ENCODE measurements at places on chromosomes 13 and 19.

- DNase-seq: no peak
These were observed 1005.5 kb downstream of the PCDH9 start for GRCh38 chr13:66224663-66225062.

DNA sequence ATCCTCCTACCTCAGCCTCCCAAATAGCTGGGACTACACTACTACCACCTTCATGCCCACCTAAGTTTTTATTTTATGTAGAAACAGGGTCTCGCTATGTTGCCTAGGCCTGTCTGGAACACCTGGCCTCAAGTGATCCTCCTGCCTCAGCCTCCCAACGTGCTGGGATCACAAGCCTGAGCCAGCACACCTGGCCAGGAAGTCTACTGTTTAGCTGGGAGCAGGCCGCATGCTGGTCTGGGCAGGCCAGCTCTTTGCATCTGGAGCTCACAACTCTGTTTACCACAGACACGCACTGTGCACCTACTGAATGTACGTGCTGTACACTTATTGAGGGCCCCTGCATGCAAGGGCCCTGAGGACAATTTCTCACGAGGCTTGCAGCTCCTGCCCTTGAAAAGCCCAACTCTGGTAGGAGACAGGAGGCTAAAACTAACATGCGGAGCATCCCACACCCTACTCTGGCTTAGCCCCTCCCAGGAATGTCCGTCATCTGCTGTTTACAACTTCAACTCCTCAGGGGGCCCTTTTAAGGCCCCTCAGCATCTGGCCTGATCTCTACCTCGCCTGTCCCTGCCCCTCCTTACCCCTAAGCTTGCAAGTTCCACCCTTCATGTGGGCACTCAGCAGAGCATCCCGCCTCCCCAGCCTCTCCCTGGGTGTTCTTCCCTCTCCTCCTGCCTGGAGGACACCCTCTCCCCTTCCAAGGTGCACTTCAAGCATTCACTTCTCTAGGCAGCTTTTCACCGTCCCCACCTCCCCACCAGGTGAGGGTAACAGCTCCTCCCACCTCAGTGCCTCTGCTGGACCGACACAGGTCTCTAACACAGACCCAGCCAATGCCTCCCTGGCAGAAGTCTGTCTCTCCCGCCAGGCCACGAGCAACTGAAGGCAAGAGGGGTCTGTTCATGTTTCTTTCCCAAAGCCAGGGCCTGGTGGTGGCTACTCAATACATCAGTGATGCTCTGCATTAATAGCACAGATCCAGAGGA is 114.2 kb upstream of the UQCRFS1 start:
- DNase-seq: no peak

DNA sequence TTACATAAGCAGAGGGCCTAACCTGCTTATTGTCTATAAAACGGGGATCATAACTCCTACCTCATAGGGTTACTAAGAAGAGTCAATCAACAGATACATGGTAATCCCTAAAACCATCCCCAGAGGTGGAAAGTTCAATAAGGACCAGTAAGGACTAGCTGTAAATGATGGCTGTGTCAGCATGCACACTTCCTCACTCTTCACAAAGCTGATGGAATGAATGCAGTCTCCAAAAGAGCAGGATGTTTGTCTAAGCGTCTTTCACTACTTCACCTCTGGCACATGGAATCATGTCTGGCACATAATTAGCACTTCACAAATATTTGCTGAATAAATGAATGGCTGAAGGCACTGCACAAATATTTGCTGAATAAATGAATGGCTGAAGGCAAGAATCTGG is 134.2 kb downstream of the MIPEP start:
- DNase-seq: no peak

DNA sequence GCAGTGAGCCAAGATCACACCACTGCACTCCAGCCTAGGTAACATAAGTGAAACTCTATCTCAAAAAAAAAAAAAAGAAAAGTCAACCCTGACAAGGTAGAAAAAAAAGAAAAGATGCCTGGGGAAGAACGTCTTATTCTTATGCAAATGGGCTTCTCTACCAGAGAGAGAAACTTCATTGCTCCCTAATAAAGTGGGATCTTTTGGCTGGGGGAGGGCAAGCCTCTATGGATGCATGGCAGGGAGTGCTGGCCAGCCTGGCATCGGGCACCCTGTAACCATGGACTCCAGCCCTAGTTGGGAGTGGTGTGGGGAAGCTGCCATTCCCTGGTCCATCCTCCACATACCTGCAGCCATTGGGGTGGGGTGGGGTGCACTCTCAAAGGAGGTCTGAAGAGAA is 30.7 kb upstream of the ZNF728 start:
- DNase-seq: no peak

- DNase-seq: no peak
These were observed 3.9 kb downstream of the IQCN start for GRCh38 chr19:18270326-18270725.

DNA sequence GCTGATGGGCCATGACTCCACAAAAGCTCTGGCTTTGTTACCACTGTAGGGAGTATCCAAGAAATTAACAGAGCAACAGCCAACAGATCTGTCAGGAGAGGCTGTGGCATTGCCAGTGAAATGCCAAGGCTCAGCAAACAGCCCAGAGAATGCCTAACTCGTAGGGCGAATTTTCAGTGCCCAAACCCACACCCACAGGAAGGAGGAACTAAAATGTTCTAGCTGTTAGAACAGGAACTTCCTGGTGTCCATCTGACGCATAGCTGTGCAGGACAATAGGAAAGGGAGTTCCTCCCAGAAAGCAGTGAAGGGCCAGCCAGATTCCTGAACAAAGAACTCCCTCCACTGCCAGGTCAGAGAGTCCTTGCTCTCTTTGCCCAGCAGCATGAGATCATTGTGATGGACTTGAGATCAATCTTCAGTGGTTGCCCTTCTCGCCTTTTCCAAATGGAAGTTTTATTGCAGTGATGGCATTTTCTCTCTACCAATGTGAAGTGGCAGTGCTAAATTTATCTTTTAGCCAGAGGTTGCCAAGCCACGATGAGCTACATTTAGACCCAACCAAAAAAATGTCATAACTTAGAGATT is 224.2 kb upstream of the STARD13 start:
- DNase-seq: no peak

GRCh38 chr19:50453243-50453642 is 20.6 kb downstream of the MYBPC2 start:
- DNase-seq: no peak

DNA sequence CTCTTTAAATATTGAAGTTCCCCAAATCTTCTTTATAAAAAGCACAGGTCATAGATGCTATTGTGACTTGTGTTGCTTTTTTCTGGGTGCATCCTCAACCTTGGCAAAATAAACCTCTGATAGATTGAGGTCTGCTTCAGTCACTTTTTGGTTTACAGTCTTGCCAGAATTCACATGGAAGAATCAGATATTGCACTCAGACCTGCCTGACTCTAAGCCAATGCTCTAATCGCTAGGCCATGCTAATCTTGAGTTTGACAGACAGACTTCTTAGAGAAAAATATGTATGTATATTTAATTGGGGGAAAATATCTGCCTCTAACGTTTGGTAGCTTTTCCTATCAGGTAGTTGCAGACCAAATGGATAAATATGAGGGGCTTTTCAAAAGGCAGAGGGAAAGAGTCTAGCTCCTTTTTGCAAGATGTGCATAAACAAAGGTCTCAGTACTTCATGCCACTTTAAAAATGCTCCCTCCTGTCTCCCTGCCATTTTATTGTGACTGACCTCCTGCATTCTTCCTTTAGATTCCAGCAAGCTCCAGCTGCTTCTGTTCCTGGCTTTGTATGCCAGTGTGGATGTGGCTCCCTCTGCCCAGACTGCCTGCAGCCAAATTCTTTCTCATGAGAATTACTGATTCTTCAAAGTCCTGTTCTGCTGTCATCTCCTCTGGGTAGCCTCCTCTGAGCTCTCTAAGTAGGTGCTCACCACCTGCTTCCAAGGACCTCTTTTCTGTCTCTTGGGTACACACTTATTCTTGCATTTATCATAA is 42.4 kb upstream of the RFC3 start:
- DNase-seq: no peak

GRCh38 chr13:20159646-20160305 is 1.1 kb downstream of the GJA3 start:
- DNase-seq: no peak

DNA sequence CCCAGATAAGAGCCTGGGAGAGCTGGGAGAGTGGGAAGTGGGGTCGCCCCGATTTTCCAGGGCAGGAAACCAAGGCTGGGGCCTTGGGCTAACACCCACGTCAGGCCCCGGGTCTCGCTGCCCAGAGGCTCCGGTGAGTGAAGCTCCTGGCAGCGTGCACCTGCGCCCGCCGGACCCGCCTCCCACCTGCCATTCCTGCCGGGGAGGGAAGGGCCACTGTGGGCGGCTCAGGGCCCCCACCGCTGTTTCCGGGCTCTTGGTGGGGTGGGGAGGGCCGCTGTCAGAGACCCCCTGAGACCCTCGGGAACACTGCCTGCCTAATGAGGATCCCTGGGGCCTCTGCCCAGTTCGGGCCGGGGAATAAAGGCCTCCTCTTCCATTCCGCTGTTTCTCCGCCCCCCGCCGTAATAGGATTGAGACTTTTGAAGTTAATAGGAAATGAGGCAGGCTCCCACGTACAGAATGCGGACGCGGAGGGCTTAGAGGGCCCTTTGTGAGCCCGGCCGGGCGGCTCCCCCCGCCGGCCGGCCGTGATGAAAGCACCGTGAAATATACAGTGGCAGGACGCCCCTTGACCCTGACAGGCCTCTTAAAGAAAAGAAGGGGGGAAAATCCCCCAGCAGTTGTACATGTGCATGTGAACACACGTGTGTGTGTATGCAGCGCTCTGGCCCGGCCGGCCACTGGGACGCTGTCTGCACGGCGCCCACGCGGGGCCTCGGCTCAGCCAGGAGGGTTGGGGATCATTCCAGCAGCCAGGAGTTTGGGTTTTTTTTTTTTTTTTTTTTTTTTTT is 33.2 kb downstream of the EFNA2 start:
- DNase-seq: no peak

GRCh38 chr13:97388373-97388772 is 45.6 kb upstream of the RAP2A start:
- no peak for DNase-seq

- DNase-seq: no peak
These were observed 16.2 kb downstream of the FCGBP start for GRCh38 chr19:39918183-39918651.

DNA sequence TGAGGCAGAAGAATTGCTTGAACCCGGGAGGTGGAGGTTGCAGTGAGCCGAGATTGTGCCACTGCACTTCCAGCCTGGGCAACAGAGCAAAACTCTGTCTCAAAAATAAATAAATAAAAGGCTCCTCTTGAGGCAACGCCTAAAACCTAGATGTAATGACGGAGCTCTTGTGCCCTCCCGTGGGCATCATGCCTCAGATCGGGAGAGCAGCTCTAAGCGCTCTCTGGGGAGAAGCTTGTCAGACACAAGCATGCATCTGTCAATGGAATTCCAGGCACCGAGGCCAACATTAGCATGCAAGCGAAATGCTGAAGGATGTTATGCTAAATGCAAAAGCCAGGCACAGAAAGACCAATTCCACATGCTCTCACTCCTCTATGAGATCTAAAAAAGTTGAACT is 45.6 kb upstream of the MRI1 start:
- DNase-seq: no peak

DNA sequence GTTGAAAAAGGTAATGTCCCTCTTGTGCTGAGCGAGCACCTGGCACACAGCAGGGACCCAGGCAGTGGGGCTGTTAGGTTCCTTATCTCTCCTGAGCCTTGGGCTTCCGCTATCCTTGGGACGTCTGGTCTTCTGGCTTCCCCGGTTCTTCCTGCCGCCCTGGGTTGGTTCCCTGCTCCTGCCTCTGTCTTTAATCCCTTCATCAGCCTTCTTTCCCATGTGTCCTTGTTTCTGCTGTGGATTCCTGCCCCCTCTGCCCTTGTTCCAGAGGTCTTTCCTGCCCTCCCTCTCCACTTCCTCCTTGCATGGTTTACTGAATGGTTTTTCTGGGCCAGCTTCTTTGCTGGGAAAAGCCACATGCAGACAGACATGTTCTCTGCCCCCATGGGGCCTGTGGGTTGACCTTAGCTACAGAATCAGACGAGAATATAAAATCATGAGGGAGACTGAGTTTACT is 2.6 kb downstream of the EPN1 start:
- DNase-seq: no peak

DNA sequence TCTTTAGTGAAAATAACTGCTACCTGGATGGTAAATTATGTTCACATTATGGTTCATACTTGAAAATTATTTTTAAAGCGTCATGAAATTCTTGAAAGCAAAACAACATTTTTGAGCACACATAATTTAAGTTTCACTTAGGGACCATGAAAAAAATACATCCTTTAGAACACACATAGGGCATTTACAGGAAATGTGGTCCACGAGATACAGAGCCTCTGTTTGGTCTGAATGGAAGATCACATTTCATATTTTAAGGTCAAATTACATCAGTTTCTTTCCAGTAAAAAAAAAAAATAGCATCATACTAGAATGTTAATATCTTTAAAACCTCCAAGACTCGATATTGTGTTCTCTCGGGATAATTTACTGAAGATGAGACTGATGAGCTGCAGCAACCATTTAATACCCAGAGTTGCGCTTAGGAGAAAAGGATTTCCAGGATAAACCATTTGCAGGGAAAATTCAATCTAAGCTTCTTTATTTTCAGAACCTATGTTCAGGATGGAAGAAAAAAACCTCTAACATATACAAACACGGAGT is 720.7 kb downstream of the DIAPH3 start:
- DNase-seq: no peak

DNA sequence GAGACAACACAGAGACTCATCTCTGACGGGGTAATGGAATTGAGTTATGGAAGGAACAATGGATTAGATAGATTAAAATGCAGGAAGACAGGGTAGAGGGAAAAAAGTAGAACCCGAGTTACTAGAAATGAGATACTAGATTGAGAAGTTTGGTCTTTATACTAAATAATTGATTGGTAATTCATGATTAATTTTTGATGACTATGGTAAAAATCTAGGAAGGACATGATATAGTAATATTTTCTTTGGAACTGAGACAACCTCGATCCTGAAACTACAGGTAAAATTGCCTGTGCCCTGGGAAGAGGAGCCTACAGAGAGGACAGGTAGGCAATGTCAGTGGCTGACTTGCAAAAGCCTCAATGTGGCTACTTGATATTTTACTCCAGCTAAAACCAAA is 188.4 kb upstream of the GPC6 start:
- no peak for DNase-seq

DNA sequence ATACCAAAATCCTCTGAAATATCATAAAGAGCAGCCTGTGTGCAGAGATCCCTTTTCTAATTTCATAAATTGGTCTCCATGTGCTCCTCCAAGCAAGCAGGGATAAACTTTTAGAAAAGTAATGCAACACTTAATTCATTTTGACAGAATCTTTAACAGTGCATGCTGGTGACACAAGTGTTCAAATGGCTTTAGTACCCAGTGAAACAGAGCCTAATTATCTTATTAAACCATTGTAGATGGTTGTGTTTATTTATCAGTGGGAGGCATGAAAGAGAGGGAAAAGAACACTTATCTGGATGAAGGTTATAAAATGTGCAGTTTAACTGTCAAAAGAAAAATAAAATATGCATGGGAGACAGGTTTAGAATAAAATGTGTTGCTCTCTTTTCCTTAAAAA is 945.0 kb upstream of the PCDH20 start:
- no peak for DNase-seq

DNA sequence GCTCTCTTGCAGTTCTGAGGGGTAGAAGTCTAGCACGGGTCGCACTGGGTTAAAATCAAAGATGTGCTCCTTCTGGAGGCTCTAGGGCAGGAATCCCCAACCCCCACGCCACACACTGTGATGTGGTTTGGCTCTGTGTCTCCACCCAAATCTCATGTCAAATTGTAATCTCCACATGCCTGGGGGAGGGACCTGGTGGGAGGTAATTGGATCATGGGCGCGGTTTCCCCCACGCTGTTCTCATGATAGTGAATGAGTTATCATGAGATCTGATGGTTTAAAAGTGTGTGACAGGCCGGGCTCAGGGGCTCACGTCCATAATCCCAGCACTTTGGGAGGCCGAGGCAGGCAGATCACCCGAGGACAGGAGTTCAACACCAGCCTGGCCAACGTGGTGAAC is 26.6 kb upstream of the CALM3 start:
- peak; percentile 31 for DNase-seq

Data from stimulated activated CD4-positive, alpha-beta T cell treated with anti-CD3 and anti-CD28 coated beads, Interleukin-2, amount 100 ng/mL, for 4 hours (primary cell).